Head of caudate nucleus (tissue), 42 donors: ENCODE measurements at places on chromosomes 4 and X.

DNA sequence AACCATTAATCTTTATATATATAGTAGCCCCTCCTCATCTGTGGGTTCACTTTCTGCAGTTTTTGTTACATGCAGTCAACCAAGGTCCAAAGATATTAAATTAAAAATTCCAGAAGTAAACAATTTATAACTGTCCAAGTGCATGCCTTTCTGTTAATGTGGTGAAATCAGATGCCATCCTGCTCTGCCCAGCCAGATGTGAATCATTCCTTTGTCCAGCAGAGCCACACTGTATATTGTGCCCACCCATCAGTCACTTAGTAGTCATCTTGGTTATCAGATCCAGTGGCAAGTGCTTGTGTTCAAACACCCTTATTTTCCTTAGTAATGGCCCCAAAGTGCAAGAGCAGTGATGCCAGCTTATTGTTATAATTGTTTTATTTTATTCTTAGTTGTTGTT is 17.2 kb upstream of the PRDM5 start:
- no peak for DNase-seq

DNA sequence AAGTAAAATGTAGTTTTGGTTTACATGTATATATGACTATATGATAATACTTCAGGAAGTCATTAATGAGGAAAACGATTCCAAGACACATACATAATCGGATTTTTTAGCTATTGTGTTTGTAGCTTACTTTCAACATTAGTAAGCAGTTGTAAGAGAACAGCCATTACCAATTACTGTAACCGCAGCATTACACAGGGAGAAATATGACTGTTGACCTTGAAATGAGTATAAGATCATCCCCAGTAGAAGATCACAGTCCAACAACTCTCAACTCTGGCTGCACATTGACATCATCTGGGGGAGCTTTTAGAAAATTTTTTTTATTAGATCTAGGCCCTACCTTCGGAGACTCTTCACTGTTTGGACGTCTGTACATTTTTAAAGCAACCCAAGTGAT is 762.0 kb upstream of the MAGEB2 start:
- DNase-seq, result no peak

GRCh38 chr4:1574601-1575417 is 109.3 kb downstream of the FAM53A start:
- DNase-seq, result no peak

- DNase-seq, result no peak
Observed at GRCh38 chrX:69535661-69536060, 31.5 kb downstream of the NALF2 start.

DNA sequence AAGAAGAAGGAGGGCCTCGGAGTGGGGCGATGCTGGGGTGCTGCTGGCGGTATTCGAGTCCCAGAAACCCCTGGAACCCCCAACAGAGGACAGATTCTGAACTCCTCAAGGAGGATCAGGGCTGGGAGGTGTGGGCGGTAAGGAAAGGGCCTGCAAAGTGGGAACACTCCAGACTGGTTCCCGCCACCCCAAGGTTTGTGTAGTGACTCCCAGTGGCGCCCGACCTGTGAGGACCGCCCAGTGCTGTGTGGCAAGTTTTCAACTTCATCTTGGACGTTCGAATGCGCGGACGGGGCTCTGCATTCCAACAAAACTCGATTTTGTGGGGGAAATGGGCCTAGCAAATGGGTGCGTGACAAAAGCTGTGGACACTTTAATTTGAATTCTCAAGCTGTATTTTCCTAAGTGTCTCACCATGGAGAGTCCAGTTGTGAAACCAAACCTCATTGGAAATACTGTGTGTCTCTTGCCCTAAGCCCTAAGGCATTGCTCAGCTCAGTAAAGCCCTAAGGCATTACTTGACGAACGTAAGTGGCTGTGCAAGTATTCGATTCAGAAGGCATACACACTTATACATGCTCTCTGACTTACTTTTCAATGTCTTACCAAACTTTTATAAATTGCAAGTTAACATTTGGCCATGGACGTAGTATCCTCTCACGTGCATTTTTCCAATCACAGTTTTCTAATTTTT is 27.4 kb upstream of the XAGE1B start:
- DNase-seq, result no peak

DNA sequence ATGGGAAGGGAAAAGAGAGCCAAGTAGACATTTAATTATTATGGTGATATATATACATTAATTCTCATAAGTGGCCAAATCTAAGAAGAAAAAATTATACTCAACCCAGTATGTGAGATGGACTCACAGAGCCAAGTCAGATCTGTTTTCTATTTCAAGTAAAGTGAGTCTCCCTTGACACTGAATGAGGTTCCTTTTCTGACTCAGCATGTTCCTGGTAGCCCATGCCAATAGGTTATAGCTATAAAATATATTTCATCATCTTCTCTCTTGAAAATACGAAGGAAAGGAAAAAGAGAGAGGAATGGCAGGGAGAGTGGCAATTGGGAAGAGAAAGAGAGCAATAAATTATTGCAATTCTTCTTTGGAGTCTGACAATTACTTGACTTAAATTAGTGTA is 68.8 kb upstream of the GRIA2 start:
- no peak for DNase-seq

DNA sequence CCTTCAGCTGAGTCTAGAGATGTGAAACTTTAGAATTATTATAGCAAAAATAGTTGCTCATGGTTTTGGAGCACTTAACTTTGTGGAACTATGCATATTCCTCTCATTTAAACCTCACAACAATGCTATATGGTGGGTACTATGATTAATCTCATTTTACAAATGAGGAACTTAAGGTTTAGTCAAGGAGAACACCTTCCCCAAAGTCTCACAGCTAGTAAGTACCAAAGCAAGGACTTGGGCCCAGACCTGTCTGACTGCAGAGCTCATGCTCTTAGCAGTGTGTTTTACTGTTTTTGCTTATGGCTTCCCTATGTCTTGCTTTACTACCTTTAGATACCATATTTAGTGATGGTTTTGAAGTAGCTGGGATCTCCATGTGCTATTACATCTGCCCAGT is 5.1 kb downstream of the UBE2A start:
- no peak for DNase-seq

DNA sequence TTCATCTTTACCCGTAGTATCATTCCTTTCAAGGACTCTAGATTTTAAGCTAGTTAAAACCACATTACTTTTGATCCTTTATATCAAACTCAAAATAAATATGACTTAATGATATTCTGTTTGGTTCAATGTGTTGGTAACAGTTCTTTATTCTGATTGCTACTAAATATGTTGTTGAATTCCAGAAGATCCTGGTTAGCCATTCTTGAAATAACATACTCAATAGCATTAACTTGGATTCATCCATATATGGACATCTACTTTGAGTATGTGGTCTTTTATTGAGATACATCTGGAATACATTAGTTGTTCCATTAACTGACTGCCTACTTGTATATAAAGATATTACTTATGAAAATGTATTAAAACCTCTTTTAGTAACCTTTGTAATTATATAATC is 27.5 kb upstream of the PCDH18 start:
- no peak for DNase-seq

DNA sequence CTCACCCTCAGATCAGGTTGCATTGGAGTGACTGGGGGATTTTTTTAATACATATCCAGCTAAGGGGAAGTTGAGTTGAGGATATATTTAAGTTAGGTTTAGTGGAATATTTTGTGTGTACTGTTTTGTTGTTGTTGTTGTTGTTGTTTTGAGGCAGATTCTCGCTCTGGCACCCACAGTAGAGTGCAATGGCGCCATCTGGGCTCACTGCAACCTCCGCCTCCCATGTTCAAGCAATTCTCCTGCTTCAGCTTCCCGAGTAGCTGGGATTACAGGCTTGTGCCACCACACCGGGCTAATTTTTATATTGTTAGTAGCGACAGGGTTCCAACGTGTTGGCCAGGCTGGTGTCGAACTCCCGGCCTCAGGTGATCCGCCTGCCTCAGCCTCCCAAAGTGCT is 38.6 kb upstream of the ATP6AP2 start:
- DNase-seq, result no peak
